Pancreas (tissue), 10 donors: ENCODE measurements at places on chromosomes 1 and 21. TPM values are rescaled to one million over a fixed set of nuclear protein-coding genes. Genes with fewer than 3 reads are reported as not detected.

AHCTF1 gene
- total RNA-seq = 11.5 TPM

LCE1C gene
- total RNA-seq = not detected

ALX3 gene
- total RNA-seq = not detected

IFI44L gene
- total RNA-seq = 1.9 TPM

NTRK1 gene
- 0.62 TPM for total RNA-seq

SIPA1L2 gene
- total RNA-seq = 2.6 TPM

SLC1A7 gene
- not detected for total RNA-seq

G0S2 gene
- total RNA-seq = 69.8 TPM

GNG4 gene
- 2.7 TPM for total RNA-seq

DNA sequence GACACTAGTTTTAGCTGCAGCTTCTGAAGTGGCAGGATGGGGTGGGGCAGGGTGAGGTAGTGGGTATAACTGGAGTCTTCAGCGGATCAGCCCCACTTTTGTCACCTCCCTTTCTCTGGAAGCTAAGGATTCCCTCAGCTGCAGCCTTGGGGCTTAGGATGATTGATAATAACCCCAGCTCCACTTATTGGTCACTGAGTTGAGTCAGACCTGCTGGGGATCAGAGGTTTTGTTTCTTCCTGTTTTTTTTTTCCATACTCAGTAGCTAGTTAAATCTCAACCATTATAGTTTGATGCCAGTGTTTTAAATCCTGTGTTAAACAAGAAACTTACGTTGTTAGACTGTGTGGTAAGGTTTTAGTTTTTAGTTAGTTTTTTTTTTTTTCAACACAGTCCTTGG, 57.2 kb downstream of the LAMC1 start:
- DNase-seq = no peak
- H3K27me3 ChIP-seq = no peaks in the 10 kb centered on the region

GRCh38 chr1:5508669-5509330, 483.4 kb downstream of the NPHP4 start:
- H3K36me3 ChIP-seq = no peaks in the 10 kb centered on the region
- H3K27ac ChIP-seq = no peak overlapping the region
- no peak overlapping the region for H3K4me3 ChIP-seq

DNA sequence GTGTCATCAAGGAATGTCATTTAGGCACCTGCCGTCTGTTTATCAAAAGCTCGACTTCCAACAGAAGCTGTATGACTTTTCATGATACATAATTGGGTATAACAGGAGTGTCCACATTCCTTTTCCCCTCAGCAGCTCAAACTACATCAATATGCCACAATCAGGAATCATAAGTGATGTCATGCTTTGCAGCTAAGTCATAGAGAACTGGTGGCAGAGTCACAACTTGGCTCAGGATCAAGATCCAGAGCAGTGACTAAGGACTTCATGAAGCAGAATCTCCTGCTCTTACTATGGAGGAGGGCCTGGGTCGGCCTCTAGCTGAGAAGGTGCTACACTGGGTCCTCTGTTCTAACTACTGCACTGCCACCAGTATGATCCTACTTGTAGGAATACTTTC, 36.5 kb upstream of the AGBL4 start:
- H3K27me3 ChIP-seq = no peaks in the 10 kb centered on the region
- no peak overlapping the region for H3K4me3 ChIP-seq
- no peak for DNase-seq

DNA sequence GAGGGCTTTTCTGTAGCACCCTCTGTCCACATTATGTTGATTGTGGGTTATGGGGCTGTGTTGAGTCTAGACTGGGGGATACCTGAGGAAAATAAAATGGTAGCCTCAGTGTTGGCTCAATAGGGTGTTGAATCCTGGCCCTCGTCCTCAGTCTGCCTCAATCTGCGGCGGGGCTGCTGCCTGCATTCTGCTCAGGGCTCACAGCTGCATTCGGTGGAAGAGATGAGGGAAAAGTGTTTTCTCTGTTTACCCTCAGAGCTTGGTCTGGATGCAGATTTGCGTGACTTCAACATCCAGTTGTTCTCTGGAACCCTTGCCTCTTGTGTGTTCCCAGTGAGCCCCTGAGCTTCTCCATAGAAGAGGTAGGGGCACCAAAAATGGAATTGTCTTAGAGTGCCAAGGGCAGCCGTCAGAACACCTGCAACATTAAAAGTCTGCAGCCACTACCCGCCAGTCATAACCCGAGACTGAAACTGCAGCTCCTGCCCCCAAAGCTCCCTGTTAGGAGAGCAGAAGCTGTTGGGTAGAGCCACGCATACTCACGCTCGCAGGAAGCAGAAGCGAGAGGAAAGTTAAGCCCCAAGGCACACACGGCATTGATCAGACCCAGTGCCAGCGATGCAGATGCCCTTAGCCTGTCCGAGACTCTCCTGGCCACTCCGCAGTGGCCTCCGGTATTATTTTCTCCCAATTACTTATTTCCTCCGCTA, 215.3 kb upstream of the C1orf174 start:
- H3K27ac ChIP-seq = no peak overlapping the region
- no peak for DNase-seq
- no peaks in the 10 kb centered on the region for H3K27me3 ChIP-seq
- H3K36me3 ChIP-seq = no peaks in the 10 kb centered on the region
- no peaks in the 10 kb centered on the region for H3K4me1 ChIP-seq
- no peak overlapping the region for H3K4me3 ChIP-seq

DNA sequence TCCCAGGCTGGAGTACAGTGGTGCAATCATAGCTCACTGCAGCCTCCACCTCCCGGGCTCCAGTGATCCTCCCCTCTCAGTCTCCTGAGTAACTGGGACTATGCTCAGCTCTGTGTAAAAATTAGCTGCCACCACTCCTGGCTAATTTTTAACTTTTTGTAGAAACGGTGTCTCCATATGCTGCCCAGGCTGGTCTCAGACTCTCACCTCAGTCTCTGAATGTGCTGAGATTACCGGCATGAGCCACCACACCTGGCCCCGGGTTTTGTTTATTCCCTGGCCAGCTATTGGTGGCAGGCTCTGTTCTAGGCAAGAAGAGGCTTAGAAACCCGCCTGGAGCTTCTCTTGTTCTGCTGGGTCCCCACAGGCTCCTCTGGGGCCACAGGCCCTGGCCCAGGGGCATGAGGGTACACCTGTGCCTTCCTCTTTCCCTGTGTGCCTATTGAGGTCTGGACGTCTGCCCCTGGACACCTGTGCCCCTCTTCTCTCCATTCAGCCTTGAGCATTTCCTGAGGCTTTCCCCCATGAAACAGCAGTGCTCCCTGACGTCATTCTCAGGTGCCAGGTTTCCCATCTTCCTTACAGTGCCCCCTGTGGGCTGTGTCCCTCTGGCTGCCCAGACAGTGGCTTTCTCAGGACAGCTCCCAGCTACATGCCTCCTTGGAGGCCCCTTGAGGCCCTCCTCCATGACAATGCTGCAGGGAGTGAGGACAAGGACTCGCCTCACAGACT, 57.5 kb downstream of the PCP4 start:
- peak overlapping the region; percentile 42 for H3K27ac ChIP-seq
- no peaks in the 10 kb centered on the region for H3K27me3 ChIP-seq
- no peak overlapping the region for H3K4me3 ChIP-seq
- peak; percentile 70 for DNase-seq
- H3K36me3 ChIP-seq = no peaks in the 10 kb centered on the region

GRCh38 chr21:26408511-26408910, 164.6 kb downstream of the CYYR1 start:
- H3K4me1 ChIP-seq = no peaks in the 10 kb centered on the region
- no peaks in the 10 kb centered on the region for H3K36me3 ChIP-seq
- DNase-seq = no peak
- no peak overlapping the region for H3K27ac ChIP-seq

DNA sequence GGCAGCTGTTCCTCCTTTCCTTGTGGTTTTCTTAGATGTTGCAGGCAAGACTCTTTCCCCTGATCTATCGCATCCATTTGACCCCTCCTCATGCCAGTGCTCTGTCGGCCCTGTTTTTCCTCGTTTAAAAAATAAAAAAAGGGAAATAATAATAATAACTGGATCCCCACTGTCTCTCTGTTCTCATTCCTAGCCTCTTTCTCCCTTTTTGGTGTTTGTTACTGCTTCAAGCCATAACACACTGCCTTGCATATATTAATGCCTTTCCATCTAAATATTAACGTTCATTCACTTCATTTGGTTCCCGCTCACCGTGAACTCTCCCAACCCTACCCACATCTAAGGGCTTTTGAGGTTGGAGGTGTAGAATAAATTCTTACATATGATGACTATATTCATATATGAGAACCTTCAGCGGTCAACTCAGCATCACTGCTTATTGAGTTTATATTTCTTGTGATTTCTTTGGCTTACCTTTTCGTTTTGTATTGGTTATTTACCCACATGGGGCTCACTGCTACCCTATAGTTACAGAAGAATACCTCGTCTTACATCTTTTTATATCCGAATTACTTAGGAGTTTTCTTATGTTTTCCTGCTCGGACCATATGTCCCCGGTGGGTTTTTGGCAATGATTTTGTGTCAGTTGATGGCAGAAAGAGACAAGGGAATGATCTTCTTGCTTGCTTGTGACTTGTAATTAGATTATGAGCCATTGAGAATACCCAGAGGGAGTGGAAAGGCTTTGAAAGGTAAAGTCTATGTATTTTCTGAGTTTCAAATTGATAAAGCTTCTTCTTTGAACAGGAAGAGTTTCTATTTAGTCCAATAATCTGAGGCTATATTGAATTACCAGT, 805 bp downstream of the ATG4C start:
- H3K4me1 ChIP-seq = peaks cover 2% of the 10 kb centered on the region
- DNase-seq = no peak
- peak overlapping the region; percentile 67 for H3K27ac ChIP-seq
- no peaks in the 10 kb centered on the region for H3K27me3 ChIP-seq
- peak overlapping the region; percentile 61 for H3K4me3 ChIP-seq
- H3K36me3 ChIP-seq = no peaks in the 10 kb centered on the region

DNA sequence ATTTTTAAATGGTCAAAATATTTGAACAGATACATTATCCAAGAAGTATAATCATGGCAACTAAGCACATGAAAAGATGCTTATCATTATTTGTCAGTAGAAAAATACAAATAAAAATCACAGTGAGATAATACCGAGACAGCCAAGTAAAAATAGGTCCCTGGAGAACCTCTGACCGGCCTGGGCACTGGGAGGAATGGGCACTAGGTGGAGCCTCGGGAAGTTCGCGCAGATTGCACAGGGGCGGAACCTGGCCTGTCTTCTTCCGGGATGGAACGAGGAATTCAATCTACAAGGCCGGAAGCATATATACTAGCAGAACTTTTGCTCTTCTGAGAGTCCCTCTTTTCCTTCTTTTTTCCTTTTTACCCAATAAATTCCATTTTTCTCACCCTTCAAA, 148.5 kb upstream of the CHRM3 start:
- H3K4me3 ChIP-seq = no peak overlapping the region
- DNase-seq = no peak
- no peaks in the 10 kb centered on the region for H3K36me3 ChIP-seq
- no peaks in the 10 kb centered on the region for H3K4me1 ChIP-seq
- no peaks in the 10 kb centered on the region for H3K27me3 ChIP-seq

DNA sequence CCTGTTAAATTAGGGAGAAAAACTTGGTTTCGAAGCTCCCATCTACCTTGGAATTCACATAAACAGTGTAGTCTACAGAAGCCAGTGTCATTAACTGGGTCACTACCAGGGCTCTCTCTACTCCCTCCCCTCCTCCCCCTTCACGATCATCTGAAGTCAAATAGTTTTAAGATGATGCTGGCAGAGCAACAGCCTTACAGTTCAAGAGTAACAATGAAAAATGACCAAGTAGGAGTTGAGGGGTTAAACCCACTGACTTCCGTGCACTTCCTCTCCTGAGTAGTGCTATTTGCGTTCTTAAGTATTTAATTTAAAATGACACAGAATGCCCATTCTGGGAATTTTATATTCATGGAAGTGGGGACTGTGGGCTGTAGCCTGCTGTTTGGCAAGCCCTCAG, 236.9 kb downstream of the SIPA1L2 start:
- no peak for DNase-seq
- no peak overlapping the region for H3K27ac ChIP-seq
- H3K4me1 ChIP-seq = no peaks in the 10 kb centered on the region
- H3K36me3 ChIP-seq = no peaks in the 10 kb centered on the region

DNA sequence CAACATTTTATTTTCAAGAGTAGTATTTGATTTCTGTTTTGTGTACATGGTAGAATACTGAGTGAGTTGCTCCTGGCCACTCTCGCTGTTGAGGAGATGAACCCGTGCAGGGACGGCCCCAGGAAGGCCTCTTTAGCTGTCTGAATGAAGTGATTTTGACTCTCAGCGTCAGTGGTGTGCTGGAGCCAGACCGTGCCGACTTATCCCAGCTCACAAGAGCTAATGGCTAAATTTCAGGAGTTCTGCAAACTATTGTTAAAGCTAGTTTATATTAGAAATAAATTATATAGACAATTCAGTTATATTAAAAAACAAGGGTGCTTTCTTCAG, 111.2 kb upstream of the KIF26B start:
- H3K4me1 ChIP-seq = peaks cover 12% of the 10 kb centered on the region
- no peak for DNase-seq
- no peaks in the 10 kb centered on the region for H3K27me3 ChIP-seq
- H3K4me3 ChIP-seq = no peak overlapping the region

DNA sequence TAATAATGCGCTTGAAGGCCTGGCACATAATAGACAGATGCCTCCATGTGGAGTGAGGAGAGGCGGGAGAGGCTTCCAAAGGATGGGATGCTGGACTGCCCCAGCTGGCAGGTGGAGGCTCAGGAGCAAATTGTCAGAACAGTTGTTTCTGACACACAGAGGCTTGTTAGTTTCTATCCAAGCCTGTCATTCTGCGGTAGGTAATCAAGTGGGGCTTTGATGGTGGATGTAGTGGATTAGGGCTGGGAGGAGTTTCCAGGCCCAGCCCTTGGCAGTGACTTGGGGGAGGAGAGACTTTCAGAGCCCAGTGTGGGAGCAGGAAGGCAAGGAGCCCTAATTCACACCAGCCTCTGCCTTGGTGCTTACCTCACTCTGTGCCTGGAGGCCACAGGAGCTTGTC, 44.1 kb downstream of the FOXD2 start:
- no peak for DNase-seq
- no peaks in the 10 kb centered on the region for H3K27me3 ChIP-seq
- no peaks in the 10 kb centered on the region for H3K36me3 ChIP-seq
- peaks cover 13% of the 10 kb centered on the region for H3K4me1 ChIP-seq
- H3K27ac ChIP-seq = no peak overlapping the region

GRCh38 chr1:175369696-175370095, 177.1 kb upstream of the KIAA0040 start:
- no peaks in the 10 kb centered on the region for H3K4me1 ChIP-seq
- H3K36me3 ChIP-seq = no peaks in the 10 kb centered on the region
- no peak overlapping the region for H3K27ac ChIP-seq
- DNase-seq = no peak
- H3K27me3 ChIP-seq = no peaks in the 10 kb centered on the region
- no peak overlapping the region for H3K4me3 ChIP-seq

DNA sequence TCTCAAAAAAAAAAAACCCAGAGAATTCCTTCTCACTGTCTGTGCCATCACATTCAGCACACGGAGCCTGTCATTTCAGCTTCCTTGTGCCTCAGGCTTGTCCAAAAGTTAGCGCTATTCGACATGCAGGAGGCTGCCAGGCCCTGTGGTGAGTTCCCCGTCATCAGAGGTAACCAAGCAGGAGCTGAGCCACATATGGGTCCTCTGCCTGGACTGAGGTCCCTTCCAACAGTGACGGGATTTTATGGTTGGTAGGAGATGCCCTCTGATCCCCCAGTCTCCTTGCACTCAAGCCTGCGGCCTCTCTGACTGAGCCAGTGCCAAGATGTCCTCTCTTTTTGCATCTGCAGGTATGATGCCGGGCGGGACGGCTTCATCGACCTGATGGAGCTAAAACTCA, 12.7 kb upstream of the CTRC start:
- no peak for DNase-seq
- no peaks in the 10 kb centered on the region for H3K36me3 ChIP-seq
- no peaks in the 10 kb centered on the region for H3K27me3 ChIP-seq
